ENCODE measurements at places on chromosomes 1 and 21.

GRCh38 chr1:6984986-6985385, 199.7 kb downstream of the CAMTA1 start:
- DNase-seq, result no peak

GRCh38 chr1:56827711-56828110, 8.5 kb upstream of the FYB2 start:
- no peak for DNase-seq

GRCh38 chr1:69569576-69570328, 2.0 kb downstream of the LRRC7 start:
- DNase-seq, result no peak

DNA sequence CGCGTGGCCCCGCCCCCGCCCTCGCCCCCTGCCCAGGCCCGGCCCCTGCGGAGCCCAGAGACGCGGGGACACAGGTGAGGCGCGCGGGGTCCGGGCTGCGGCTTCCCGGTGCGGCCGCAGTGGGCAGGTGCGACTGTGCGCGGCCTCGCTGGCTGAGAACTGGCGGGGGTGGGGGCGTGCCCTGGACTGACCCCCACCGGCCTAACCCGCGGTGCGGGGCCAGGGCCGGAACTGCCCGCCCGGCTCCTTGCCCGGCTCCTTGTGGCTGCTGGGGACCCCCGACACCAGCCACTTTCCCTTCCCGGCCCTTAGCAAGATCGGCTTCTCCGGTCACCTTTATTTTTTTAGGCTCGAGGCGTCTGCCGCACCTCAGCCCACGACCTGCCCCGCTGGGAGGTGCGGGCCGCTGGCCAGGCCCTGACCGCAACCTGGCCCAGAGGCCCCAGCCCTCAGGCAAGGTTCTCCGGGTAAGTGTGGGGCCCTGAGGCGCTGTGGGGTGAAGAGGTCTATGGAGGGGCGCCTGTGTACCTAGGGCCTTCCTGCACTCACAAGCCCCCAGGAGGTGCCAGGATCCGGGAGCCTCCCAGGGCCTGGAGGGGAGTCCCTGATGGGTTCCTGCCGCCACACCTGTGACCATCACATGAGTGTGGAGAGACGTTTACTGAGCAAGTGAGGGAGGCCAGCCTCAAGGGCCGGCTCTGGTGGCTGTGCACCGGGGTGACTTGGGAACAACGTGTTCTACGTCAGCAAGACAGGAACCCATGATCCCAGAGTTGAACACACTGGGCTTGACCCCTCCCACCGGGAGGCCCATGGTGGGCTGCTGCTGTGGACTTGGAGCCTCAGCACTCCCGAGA, at the start of gene SMIM1:
Gene SMIM1, plus strand, starts transcription at position 35 of the 857 bp plus-strand sequence. CDS start 2,625 bp downstream, outside the sequence.
- no peak for DNase-seq

DNA sequence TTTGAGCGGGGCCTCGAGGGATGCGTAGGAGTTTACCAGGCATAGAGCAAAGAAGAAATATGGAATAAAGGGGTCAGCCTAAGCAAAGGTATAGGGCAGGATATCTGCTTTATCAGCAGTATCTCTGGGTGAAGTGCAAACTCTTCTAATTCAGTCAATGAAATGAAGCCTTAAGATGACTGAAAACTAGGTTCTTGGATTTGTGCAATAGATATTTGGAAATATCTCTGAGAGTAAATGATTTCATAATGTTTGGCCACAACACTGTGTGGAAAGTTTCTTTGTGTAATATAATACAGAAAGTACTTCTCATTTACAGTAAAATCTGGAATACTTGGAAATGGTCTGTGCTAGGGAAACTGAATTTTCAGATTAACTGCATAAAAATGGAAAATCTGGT, 26.1 kb downstream of the KCNJ15 start:
- no peak for DNase-seq

- DNase-seq, result no peak
Measured at GRCh38 chr1:181604482-181605249, 121.3 kb downstream of the CACNA1E start.

DNA sequence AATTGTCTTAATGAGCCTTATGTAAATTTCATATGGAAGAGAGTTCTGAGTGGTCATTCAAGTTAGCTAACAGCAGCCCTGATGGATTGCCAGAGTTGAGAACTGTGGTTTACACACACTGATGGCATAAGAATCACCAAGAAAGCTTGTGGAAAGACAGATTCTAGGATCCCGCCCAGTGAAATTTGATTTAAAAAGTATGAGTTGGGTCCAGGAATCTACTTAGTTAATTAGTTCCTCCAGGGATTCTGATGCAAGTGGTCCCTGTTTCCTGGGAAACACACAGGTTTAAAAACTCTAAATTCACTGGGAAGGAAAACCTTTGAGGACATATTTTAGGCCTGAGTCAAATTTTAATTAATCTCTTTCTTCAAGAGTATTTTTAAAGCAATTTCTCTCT, 144.3 kb downstream of the NTPCR start:
- no peak for DNase-seq

GRCh38 chr1:240508950-240509349, 103.0 kb downstream of the GREM2 start:
- DNase-seq, result no peak

GRCh38 chr1:48005253-48006117, 8.3 kb upstream of the TRABD2B start:
- no peak for DNase-seq

DNA sequence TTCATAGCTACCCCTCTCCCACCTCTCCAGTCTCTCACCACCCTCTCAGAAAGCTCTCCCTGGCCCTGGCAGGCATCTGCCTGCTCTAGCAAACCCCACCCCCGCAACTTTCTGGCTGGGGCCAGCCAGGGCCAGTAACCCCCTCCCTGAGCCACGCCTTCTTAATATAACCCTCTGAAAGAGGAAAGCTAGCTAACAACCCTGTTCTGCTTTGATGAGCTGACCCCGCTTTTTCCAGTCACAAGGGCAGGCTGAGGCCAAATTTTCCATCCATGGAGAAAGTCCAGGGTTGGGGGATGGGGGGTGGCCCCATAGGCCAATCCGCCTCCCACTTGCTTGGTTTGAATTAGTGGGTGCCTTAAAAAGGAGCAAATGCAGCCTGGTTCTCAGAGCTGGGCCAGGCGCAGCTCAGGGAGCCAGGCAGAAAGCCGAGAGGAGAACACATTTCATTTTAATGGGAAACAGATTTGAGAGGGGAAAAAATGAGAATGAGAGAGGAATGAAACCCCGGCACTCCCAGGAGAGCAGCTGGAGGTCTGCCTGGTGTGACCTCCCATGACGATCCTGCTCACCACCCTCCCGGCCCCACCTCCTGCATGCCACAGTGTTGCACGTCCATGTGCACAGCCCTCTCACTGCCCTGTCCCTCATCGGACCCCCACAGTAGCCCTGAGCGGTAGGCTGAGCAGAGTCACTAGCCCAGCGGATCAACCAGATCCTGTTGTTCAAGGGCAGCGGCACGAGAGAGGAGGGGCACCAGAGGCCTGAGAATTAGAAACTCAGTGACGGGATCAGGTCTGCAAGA, 62.3 kb downstream of the OPTC start:
- no peak for DNase-seq

DNA sequence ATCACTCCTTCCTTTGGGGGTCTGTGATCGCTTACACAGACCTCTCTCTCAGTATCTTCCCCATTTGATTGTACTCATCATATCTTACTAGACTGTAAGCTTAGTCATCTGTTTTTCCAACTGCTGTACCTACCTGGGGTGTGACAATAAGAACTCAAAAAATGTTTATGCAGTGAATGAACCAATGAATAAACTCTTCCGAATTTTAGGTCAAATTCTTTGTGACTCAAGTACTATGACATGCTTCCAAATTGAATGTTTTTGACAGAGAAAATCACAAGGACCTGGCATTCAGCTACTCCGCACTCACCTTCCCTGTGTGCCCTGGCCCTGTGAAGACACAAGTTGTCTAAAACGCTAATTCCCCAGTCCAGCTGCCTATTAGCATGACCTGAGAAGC, 42.1 kb downstream of the TMCO4 start:
- DNase-seq, result no peak

DNA sequence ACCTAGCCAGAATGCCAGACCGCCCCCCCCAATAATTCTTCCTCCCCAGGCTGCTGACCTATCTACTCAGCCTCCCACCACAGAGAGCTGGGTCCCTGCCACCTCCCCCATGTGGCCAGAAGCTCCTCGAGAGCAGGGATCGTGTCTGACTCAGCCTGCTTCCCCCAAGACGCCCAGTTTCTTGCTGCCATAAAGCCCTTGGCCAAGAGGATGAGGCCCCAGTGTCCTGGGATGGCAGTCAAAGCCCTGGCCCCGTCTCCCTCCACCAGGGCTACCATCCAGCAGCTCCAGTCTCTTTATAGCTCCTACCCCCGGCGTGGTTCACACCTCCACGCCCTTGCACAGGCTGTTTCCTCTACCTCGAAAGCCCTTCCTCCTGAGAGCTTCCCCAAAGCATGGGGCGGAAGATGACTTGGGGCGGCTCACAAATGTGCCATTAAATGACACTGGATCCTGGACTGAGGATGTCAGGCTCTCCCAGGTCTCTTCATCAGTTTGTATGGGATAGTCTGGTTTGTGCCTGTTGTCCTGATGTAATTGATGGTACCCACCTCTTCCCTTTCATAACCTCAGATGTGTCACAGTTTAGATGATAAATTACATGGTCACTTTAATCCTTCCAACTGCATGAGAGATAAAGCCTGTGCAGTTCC, 13.2 kb downstream of the ADGRB2 start:
- no peak for DNase-seq

- DNase-seq, result no peak
Measured at GRCh38 chr1:38789498-38790169, 69.9 kb downstream of the RRAGC start.

GRCh38 chr21:26920055-26920454, 46.8 kb downstream of the ADAMTS5 start:
- DNase-seq, result no peak

GRCh38 chr1:155242805-155243358, 12.4 kb downstream of the ENTREP3 start:
- no peak for DNase-seq

DNA sequence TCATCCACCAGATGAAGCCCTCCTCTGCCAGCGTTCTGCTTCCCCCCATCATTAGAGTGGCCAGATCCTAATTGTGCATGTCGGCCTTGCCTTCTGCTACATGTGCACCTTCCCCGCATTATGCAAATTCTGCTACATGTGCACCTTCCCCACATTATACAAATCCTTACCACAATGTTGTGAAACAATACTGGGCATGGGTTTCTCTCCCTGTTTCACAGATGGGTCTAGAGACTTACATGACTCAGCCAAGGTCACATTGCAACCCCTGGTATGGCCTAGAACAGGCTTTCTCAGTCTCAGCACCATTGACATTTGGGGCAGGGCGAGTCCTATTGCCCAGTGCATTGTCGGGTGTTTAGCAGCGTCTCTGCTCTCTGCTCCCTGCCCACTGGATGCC, 1.0 kb upstream of the CELA2A start:
- DNase-seq, result no peak

- DNase-seq, result peak; percentile 55
Measured at GRCh38 chr1:212458817-212459216, 26.1 kb downstream of the NENF start.

GRCh38 chr1:18676332-18676781, 45.7 kb downstream of the PAX7 start:
- no peak for DNase-seq

DNA sequence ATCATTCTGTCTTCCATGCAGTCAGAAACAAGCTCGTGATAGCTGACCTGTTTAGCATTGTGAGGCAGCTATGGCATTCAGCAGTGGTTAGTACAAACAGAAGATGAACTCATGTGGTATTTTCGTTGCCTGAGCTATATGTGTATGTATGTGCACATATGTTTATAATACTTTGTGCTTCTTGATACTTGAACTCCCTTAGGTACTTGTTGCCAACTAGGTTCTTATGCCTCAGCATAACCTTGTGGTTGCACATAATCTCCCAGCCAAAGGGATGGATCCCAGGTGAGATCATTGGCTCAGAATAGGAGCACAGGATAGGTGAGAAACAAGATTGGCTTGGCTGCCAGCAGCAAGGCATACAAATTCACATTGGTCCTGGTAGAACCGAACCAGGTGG, 86.1 kb downstream of the VPS26C start:
- DNase-seq, result no peak

DNA sequence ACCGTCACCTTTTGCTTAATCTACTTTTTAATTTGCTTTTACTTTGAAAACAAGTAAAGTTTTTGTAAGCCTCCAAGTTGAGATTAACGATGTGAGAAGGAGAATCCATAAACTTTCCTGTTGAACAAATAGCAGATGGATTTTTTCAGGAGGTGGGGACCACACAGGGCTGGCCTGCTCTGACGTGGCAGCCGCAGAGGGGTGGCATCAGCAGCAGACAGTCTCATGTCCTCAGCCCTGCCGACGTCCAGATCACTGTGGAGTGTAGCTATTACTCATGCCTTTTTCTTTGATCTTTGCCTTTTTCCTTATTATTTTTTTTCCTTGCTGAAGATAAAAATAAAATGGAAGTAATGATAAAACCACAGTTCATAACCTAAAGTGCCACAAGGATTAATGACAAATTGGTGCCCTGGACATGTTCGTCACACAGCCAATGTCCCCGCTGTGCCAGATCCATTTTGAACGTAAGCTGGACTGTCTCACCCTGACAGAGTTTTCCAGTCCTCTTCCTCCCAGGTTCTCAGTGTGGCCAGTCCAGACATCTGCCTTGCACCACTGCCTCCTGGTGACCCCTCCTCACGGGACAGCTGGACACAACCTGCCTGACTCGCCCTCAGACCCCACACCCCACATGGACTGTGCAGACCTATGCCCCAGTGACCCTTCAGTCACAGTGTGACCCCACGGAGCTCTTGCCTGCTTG, 15.4 kb upstream of the ZBTB21 start:
- no peak for DNase-seq

GRCh38 chr1:185776522-185776921, 42.3 kb downstream of the HMCN1 start:
- DNase-seq, result no peak

DNA sequence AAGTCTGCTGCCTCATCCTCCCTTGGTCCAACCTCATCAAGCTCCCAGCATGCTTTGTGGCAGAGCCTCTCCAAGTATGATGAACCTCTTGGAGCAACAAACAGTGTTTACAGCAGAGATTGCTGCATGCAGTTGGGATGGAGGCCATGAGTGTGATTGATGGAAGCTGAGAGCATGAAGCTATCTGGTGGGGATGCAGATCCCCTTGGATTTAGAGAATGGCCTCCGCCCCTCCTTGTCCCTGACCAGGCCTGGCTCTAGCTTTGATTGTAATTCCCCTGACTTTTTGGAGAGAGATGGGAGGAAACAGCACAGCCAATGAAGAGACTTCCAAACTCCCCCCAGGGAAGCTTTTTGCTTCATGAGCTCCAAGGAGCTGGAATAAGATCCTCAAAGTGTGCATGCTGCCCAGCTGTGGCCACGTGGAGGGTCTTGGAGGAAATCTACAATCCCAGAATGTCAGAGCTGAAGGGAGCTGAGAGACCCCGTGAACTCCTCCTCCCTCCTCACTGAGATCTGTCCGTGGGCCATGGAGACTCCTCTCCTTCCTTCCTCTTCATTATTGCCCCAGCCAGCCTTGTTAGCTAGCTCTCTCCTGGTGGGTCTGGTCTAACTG, 165.3 kb upstream of the USP24 start:
- no peak for DNase-seq

DNA sequence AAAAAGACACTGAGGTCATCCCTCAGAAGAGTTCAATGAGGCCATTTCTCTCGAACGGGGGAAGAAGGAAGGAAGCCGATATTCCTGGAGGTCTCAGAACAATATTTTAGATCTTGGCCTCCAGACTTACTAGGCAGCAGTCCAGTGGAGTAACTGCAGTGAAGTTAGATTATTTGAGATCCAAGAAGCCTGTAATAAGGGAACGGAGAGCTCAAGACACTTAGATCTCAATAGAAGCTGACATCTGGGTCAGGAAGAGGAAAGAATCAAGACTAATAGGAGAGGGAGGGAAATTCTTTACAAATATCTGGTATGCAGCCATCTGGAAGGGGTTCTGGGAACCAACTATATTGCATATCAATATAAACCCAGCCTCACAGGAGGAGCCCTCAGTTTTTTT, 13.6 kb upstream of the ENAH start:
- DNase-seq, result no peak

Measured in activated effector memory CD4-positive, alpha-beta T cell treated with anti-CD3 and anti-CD28 coated beads, Interleukin-2, amount 50 U/mL, for 16 hours (primary cell).